ENCODE measurements at places on chromosomes 1 and 21.

- DNase-seq, result no peak
Measured at GRCh38 chr1:37073854-37074379, 39.6 kb upstream of the GRIK3 start.

DNA sequence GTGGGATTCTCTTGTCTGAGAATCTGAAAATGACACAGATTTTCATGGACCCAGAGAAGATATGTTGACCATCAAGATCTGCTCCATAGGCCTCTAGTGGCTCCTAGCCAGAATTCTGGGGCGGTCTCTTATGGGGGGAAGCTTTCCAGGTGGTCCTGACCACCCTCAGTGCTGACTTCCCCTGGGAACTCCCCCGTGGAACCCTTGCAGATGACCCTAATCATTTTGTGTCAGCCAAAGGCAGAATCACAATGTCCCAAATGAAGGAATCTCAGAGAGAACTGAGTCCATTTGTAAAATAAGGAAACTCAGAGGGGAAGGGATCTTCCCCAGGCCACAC is 3.6 kb downstream of the HEYL start:
- no peak for DNase-seq

DNA sequence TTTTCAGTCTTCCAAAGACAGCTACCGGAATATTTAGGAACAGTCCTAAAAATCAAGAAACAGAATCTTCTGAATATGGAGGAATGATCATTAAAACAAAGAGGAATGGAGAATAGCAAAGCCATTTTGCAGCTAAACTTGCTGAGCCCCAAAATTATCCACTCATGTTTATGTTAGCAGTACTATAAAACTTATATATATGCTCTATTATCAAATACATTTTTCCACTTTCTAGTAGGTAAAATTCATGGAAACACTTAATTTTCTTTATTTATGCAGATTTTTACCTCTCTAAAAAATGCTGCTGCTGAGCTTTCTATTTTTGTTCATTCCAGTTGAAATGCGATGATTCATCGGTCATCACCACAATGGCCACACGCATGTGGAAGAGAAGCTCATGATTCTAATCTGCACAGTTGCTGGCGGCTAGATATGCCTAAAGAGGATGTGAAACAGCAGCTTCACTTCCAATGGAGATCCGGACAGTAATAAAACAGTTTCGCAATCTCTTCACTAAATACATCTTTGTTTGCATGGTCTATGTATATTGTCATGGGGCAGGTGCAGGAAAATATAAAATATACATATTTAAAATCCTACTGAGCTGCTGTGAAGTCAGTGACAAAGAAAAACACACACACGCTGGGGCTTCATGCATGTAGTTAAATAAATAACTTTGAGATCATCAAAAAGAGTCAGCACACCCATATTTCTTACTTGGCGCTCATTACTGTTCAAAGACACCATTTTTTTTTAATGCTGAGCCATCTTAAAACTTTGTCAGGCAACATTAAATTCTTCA is 292.2 kb downstream of the SMYD3 start:
- peak; percentile 68 for DNase-seq

- no peak for DNase-seq
Measured at GRCh38 chr1:200969726-200970561, 53.6 kb downstream of the KIF21B start.

DNA sequence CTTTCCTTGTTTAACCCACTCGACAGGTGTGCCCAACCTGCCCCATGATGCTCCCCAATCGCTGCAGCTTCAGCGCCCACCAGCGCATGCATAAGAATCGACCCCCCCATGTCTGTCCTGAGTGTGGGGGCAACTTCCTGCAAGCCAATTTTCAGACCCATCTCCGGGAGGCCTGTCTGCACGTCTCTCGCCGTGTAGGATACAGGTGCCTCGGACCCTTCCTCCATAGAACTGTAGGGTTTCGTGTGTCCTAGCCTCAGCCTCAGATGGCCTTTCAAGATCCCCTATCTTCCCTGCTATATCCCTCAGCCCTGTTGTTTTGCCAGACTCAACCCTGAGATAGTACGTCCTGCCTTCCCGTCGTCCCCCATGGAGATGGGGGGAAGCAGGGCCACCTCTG is 6.4 kb downstream of the ZNF687 start:
- no peak for DNase-seq

- DNase-seq, result no peak
Measured at GRCh38 chr1:239803781-239804180, 287.9 kb upstream of the FMN2 start.

- DNase-seq, result no peak
Measured at GRCh38 chr1:84997667-84998600, 1.0 kb upstream of the MCOLN2 start.

All from NCI-H2029 (cell line).